ENCODE measurements at places on chromosomes 5 and 9.
A peak's percentile ranks its signal among the peaks of the same experiment; 100 is the strongest.

GRCh38 chr9:136693490-136694162, 6.4 kb upstream of the AGPAT2 start:
- DNase-seq = no peak

DNA sequence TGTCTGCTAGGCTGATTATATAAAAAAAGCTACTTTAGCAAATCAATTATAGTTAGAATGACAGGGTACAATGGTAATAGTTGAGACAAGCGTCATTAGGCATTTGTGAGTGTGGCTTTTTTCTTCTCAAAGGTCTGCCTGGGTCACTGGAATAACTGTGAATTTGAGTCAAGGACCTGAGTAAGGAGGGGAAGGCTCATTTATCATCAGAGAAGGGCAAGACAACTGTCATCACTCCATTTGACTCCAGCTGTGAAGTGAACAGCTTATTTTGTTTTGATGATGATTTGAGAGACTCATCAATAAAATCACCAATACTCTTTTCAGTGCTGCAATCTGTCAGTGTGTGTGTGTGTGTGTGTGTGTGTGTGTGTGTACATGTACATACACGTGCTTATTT, 118.6 kb downstream of the MAT2B start:
- DNase-seq = no peak

DNA sequence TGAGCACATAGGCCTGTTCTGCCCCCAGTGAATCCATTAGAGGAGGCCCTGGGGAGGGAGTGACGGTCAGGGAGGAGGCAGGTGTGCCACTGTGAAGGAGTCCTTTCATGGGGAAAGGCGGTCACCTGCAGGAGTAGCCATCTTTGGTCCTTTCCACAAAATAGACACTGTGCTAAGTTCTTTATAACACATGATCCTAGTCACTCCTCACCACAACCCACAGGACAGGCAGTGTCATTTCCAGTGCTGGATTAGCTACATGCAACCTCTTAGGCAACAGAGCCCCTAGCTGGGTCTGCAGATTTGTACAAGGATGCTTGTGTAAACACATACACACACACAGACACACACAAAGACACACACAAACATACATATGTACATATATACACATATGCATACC, 18.3 kb downstream of the DOCK2 start:
- no peak for DNase-seq

GRCh38 chr5:131209506-131210150, 38.9 kb downstream of the LYRM7 start:
- peak; percentile 67 for DNase-seq

- peak; percentile 61 for DNase-seq
Observed at GRCh38 chr5:119079318-119079921, 8.5 kb downstream of the DMXL1 start.

DNA sequence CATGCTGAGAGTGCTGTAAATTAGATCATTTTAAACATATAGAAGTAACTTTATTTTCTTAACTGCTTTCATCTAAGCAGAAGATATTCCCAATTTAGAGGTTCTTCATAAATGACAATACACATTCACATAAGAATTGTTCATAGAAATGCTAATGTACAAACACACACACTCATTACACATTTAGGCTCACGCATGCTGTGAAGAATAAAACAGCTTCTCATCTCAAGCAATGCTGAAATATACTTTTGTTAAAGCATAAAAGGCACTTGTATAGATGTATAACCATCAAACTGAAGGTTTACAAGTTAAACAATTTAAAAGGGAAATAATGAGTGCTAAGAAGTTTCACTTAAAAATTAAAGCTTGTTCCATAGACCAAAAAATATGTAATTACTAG, 18.1 kb upstream of the FTMT start:
- no peak for DNase-seq

DNA sequence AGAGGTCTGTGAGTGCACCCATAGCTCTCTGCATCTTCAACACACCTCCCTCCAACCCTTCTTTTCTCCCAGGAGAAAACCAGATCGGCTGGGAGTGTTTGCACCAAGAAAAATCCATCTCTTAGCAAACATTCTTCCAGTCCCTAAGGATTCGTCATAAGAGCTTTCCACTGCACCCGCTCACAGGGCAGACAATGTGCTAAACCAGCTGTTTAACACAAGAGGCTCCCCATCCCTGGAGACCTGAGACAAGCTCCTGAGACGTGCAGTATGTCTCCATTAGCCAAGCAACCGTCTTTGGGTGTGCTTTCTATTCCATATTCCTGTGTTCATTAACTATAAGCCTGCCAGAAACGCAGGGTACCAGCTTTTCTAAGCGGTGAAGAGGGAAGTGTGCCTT, 93.6 kb upstream of the ZNF462 start:
- no peak for DNase-seq

DNA sequence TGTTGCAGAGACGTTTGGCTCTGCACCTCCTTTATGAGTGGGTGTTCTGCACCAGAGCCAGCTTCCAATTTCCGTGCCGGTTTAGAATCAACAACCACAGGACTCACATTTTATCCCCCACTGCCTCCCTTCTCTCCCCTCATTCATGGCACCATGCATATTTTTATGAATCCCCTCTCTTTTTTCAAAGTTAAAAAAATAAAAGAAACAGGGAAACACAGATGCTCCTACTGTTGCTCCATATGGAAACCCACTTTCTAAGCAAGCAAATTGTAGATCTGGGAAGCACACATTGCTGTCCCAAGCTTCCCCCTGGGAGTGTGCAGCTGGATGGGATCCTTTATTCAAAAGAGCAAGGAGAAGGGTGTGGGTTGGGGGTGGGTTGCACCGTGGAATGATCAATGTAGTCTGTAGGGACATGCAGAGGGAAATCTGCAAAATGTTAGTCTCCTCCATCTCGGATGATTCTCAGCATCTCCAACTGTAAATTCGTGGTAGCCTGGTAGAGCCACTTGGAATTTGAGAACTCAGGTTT, 410.0 kb upstream of the ADAMTSL1 start:
- no peak for DNase-seq

DNA sequence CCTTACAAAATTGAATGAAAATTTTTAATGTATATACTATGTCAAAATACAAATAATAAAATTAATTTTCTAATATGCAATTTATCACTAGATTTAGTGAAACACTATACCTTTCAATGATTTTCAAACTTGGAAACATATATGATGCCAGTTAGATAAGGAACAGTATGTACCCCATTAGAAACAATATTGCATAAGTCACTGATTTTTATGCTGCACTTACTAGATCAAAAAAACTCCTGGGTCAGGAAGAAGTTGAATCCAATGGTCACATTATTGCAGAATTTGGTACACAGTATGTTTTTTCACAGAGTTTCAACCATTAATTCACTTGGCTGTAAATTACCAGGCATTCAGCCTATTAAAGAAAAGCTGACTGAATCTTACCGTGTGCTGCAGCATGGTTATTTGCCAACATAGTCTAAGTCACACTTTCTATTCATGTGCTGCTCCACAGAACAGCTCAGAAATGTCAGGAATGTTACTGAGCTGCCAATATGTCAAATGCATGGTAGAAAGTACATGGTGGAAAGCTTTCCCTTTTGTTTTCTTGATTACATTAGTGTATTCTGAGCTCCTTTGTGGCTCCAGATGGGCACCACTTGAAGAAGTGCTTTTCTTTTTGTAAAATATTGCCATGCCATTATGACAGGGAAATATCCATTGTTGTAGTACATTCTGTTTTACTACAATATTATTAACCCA, 9.9 kb upstream of the PRR16 start:
- no peak for DNase-seq

- peak; percentile 34 for DNase-seq
Observed at GRCh38 chr9:116000748-116001329, 152.8 kb upstream of the PAPPA start.

DNA sequence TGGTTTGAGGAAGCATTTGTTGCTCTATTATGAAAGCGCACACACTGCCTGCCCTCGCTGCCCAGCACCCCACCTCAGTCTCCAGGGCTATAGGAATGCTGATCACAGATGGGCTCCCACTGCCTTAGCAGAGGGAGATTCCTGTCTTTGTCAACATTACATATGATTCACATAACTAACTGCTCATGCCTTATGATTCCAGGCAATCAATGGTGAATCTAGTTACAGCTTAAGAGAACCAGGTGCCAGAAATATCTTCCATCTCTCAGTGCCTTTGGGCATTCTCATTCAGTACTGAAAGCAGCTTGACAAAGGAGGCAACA, 458.9 kb upstream of the C9orf72 start:
- DNase-seq = no peak

GRCh38 chr5:113617191-113617796, 103.8 kb downstream of the YTHDC2 start:
- no peak for DNase-seq

DNA sequence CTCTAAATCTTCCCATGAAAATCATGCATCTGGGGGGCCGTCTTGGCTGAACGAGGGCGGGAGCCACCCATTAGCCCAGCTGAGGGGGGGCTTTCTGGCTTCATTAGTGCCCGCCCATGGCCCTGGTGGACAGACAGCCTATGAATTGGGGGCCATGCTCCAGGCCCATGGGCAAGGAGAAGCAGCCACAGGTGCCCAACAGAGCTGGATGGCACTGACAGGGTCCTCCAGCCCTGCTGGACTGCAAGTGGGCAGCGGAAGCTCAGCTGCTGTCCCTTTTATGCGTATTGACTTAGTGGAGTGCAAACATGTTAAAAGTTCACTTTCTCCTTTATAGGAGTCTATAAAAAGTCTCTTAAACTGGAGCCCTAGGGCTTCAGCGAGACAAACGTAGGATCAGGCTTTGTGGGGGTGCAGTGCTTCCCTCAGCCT, 75.3 kb downstream of the MACROH2A1 start:
- DNase-seq = no peak

DNA sequence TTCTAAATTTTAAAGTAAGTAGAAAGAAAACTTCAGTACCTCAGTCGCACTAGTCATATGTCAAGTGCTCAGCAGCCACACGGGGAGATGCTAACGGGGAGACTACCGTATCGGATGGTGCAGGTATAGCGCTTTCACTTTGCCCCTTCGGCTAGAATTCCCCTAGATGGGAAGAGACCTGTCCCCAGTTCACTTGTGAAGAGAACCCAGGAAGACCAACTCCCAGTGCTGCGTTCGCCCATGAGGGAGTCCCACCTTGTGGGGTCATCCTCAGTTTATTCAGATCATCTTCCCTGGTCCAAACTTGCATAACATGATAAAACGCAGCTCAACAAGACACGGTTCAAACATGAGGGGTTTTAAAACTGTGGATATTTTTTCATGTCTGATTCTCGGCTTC, 87.3 kb downstream of the LHFPL2 start:
- DNase-seq = no peak

DNA sequence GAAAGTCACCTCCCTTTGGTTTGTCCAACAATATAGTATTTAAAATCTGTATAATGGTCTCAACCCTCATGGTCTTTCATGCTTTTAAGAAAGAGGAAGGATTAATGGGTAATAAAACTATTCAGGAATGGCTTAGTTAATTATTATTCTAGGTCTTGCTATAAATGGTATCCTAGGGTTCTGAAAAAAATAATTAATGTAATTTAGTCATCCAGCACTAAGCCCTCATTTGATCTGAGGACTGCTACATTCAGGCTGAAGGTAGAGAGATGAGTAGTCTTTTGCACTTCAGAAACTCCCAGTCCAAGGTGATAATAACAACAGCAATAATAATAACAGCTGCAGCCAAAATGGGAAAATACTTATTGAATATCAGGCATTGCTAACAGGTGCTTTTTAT, 2.6 kb downstream of the ANKRD55 start:
- DNase-seq = no peak

- DNase-seq = peak; percentile 67
Observed at GRCh38 chr5:14696057-14696456, 31.5 kb downstream of the OTULIN start.

GRCh38 chr9:112041199-112041535, 133.9 kb downstream of the SUSD1 start:
- no peak for DNase-seq

DNA sequence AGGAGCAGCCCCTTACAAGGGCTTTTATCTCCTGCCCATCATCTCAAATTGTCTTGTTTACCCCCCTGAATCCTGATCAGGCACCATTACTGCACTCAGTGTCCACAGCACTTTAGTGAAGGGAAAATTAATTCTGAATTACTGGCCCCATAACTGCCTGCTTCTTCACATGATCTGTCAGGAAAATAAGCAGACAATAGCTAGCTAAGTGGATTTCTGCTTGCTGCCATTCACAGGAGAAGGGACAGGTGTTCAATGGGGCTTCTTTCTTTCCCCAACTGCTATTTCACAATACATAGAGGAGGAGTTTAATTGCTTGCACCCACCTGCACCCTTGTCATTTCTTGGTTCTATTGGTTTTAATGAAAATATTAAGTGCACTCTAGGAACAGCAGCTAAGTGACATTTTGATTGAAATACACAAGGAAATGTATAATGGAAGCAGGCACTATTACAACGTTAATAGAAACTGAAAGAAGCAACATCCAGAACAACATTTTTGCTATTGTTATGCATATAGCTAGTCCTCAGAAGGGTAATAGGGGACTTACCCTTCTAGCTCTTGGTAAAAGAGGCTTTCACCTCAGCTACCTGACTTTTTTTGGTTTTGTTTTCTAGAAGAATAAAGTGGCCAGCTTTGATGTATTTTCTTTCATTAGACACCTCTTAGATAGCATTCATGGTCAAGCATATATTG, 599.3 kb upstream of the TLE4 start:
- no peak for DNase-seq

DNA sequence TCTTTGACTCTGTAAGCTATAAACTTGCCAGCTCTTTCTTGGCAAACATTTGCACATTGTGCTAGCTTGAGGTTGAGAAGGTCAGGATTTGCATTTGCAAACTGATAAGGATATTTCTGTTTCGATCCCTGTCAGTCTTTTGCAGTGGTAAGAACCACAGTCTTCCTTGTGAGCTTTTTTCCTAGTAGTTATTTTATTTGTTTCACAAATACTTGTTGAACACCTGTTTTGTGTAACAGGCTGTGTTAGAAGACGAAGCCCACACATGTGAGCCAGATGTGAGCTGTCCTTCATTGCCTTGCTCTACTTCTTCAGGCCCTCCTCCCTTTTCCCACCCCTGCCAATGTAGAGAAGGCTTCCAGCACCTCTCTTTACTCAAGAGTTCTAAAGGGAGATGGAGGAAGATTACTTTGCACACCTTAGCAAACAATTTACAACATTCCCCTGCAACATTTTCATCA, 327.0 kb upstream of the KLF4 start:
- no peak for DNase-seq

DNA sequence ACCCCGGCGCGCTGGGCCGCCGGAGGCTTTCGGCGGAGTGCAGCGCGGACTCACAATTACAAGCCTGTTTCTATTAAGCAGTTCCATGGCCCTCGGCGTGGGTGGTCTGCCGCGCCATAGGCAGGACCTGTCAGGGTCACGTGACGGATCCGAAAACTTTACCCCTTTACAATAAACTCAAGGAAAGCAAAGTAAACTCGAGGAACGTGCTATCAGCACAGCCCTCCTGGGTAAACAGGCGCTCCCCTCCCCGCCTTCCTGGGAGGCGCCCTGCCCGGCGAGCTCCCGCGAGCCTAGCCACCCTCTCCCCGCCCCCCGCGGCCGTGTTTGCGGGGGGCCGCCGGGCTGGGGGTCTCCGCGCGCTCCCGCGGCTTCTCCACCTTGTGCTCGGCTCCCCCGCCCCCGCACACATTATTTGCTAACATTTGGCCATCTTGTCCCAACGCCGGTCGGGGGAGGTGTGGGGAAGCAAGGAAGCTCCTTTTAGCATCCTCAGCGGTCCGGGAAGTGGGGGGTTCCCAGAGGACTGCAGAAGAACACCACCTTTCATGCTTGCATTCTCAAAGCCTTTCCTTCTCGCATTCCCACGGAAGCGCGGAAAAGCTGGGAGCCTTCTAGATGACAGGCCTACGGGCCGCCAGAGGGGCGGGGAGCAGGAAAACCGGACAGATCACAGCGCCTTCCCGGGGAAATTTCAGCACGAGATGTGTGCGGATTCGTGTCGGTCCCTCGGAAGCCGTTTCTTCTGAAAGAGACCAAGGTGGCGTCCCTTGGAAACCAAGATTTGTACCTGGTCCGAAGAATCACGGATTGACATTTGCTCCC, at the start of gene PTCH1:
Gene PTCH1, minus strand, starts transcription at position 238 of the 825 bp plus-strand sequence.
- DNase-seq = peak; percentile 17

Measured in hematopoietic multipotent progenitor cell treated with erythropoietin and hydrocortisone succinate and interleukin-3 and kit ligand, for 6 days (in vitro differentiated cells).